Hindlimb muscle (tissue), 1 donor: ENCODE measurements at places on chromosomes 7 and 10.

- DNase-seq: no peak
Observed at GRCh38 chr10:81108516-81109199, 571.0 kb downstream of the SH2D4B start.

DNA sequence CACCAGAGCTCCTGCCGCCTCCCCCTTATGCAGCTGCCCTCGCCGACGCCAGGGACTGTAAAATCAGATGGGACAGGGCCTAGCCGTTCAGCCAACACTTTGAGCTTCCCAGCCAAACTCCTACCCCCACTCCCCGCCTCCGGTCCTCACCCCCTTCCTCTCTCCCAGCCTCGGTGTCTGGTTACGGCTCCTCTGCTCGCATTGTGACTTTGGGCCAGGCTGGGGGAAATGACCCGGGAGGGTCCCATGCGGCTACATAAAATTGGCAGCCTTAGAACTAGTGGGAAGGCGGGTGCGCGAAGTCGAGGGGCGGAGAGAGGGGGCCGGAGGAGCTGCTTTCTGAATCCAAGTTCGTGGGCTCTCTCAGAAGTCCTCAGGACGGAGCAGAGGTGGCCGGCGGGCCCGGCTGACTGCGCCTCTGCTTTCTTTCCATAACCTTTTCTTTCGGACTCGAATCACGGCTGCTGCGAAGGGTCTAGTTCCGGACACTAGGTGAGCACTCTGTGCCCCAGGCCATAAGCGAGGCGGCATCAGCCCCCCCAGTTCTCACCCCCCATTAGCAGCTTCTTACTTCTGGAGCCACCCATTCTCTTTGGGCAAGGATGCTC, at the start of gene KAZALD1:
TSS of gene KAZALD1 (plus strand) at position 366 of the 608 bp plus-strand sequence. CDS start 604 bp downstream, outside the sequence.
- peak; percentile 96 for DNase-seq

DNA sequence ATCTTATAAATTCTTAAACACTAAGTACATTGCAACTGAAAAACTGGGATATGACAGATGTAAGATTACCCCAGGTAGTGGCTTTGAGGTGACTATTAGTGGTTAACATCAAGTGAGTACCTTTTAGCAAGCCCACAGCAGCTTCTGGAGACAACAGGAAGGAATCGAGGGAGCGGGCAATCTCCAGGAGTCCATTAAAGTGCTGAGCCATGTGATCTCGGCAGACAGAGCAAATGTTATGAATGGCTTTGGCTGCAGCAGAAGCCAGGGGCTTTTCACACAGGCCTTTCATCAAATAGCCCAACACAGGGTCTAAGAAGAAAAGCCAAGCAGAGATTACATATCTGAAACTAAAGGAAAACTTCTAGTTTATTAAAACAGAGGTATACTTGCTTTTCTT, 48.9 kb downstream of the IRF5 start:
- DNase-seq: no peak

- DNase-seq: no peak
Observed at GRCh38 chr7:151489498-151489897, 30.2 kb downstream of the RHEB start.
